ENCODE measurements at places on chromosomes 12 and 14.

GRCh38 chr14:67358924-67359774, 455 bp downstream of the ATP6V1D start:
- DNase-seq = no peak

DNA sequence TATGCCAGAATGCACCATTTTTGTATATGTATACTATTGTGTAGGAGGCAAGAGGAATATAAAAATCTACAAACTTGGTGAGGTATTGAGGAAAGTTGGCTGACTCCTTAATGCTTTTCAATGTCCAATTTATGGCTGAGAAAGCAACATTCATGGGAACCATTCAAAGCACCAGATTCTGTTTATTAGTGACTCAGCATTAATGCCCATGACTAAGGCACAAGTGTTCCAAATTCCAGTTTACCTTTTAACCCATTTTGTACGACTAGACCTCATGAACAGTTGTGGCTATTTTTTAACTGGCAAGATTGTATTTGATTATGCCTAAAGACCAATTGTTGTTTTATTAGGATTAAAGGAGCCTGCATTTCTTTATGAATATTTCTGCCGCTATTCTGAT, 375.4 kb upstream of the ATP2B1 start:
- DNase-seq = no peak

- no peak for DNase-seq
Observed at GRCh38 chr14:59116984-59117415, 71.5 kb upstream of the DAAM1 start.

GRCh38 chr12:66189889-66190288, 875 bp downstream of the IRAK3 start:
- DNase-seq = no peak

GRCh38 chr14:60514378-60514740, 5.4 kb downstream of the SIX6 start:
- no peak for DNase-seq

DNA sequence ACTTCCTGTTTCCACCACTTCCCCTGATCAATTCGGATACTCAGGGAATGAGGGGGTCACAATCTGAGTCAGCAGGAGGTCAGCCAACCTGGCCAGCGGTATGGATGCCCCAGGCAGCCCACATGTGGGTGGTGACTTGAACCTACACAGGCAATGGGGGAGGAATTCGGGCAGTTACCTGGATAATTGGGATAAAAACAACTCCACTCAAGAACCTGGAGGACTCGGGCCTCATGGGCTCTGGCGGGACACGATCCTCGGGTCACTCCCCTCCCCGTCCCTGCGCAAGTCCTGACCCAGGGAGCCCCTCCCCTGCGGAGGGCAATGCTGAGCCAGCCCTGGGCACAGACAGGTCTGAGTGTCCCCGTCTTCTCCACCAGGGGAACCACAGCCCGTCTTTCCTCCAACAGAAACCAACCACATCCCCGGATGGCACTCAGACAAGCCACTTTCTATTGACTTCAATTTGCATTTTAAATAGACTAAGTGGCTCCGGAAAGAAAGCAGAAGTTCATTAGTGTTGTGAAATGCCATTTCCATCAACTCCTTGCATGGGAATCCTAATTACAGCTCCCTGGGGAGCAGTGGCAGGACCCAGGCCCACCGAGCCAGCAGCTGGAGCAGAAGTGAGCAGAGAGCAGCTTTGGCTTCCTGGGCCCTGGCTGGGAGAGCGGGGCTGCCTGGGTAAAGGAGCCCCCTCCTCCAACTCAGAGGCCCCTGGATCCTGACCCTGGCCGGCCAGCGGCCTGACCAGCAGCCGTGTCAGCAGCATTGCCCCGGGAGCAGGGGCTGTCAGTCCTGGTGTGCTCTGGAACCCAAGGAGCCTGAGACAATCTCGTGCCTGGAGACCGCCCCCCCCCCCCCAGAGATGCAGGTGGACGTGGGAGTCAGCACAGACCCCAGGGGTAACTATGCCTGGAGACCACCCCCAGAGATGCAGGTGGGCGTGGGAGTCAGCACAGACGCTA, 374.1 kb downstream of the ADGRD1 start:
- no peak for DNase-seq

DNA sequence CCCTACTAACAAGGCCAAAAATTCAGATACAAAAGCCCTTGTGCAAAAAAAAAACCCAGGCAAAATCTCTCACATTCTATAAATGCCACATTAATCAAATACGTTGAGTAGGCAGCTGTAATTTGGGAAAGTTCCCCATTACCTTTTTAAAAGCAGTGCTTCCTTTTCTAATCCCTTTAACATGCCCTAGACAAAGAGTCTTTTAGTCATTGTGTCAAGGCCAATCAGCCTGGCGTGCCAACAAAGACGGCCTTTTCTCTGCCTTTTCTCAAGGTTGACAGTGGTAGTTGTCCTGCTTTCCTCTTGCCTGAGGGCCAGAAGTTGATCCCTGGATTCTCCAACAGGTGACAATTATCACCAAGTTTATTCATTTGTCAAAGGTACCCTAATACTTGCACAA, 62.5 kb upstream of the METAP2 start:
- no peak for DNase-seq
